ENCODE measurements at places on chromosomes 16 and 17.

DNA sequence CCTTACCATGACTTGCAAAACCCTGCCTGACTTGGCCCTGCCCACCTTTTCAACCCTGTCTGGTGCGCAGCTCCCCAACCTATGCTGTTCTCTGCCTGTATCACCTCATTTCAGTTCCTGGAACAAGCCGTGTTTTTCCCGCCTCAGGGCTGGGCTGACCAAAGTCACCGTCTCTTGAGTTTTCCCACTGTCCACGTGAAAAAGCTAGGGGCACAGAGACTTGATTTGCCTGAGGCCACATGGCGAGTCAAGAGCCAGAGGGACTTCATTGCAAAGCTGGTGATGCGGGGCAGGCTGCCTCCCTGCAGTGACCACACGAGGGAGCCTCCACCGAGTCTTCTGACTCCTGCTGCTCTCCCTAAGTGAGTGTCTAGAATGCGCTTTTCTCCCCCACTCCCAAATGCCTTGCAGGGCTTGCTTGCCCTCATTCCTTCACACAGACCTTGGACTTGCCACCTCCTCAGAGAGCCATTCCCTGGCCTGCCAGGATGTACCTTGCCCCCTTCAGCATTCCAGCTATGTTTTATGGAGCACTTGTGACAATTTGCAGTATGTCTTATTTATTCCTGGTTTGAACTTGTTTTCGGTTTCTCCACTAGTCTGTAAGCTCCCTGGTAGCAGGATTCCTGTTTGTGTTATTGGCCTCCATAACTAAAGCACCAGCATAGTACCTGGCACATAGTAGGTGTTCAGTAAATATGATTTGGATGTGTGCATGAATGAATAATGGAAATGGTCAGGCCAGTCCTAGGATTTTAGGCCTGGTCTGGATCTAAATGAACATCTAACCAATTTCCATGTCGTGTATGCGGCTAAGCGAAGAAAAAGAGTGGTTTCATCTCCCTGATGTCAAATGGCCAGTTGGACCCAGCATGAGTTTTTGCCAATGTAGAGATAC lies 252.3 kb downstream of the SNX29 start:
- no peak for DNase-seq

GRCh38 chr17:40340880-40341807 lies 23.4 kb downstream of the GJD3 start:
- DNase-seq: no peak

- peak; percentile 92 for DNase-seq
Observed at GRCh38 chr17:3558603-3559269, 1.1 kb upstream of the TRPV3 start.

GRCh38 chr17:36118477-36119353 lies 15.1 kb downstream of the CCL4 start:
- DNase-seq: no peak

- DNase-seq: peak; percentile 33
Observed at GRCh38 chr17:49997773-49998703, 3.0 kb upstream of the DLX3 start.

- no peak for DNase-seq
Observed at GRCh38 chr17:71828182-71828596, 292.6 kb upstream of the SOX9 start.

GRCh38 chr16:85391769-85392583 lies 221.1 kb upstream of the GSE1 start:
- DNase-seq: peak; percentile 40

- DNase-seq: no peak
Observed at GRCh38 chr17:21113716-21114115, 13.0 kb upstream of the DHRS7B start.

DNA sequence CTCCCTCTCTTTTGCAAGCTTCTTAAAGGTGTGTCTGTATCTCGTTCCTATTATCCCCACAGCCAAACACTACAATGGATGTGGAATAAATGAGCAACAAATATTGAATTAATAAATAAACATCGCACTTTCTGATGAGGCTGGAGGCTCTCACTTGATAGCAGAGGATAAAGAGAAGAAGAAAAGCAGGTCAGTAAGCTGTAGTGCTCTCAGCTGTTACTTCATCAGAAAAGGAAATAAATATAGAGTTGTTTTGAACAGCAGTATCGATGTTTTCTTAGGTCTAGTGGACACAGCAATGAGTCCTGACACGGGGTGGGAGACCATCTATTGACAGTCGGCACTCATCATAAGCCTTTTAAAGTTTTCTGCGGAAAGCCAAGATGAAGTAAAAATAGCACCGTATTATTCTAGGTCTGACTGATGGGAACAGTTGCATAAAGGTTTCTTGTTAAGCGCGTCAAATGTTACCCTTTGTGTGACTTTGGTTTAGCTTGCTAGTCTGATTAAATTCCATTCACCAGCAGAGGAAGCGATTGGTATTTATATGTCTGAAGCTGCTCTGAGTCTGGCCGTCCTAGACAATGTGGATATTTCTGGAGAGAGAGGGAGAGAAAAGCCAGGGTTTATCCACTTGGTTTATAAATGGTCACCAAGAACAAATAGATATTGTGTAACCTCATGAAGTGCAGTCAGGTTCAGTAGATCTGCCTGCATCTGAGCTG lies 646.1 kb downstream of the CDH11 start:
- no peak for DNase-seq

- no peak for DNase-seq
Observed at GRCh38 chr16:46973996-46974324, 486 bp upstream of the DNAJA2 start.

- DNase-seq: no peak
Observed at GRCh38 chr17:58302171-58302918, 21.6 kb upstream of the MPO start.

DNA sequence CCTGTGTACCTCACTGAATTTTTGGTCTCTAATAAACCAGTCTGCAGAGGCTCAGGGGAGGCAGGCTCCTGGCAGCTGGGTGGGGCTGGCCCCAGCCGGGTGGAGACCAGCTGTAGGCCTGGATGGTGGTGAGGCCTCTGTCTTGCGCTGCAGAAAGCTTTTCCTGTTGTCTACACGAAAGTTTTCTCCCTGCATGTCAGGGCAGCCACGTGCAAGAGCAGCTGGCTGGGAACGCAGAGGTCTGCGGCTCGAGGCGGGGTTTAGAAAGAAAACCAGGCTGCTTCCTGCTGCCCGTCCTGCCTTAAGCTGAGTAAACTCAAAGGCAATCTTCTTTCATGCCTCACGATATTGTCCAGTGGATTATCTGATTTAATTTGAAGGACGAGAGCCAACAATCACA lies 2.4 kb downstream of the SERPINF1 start:
- DNase-seq: peak; percentile 49

DNA sequence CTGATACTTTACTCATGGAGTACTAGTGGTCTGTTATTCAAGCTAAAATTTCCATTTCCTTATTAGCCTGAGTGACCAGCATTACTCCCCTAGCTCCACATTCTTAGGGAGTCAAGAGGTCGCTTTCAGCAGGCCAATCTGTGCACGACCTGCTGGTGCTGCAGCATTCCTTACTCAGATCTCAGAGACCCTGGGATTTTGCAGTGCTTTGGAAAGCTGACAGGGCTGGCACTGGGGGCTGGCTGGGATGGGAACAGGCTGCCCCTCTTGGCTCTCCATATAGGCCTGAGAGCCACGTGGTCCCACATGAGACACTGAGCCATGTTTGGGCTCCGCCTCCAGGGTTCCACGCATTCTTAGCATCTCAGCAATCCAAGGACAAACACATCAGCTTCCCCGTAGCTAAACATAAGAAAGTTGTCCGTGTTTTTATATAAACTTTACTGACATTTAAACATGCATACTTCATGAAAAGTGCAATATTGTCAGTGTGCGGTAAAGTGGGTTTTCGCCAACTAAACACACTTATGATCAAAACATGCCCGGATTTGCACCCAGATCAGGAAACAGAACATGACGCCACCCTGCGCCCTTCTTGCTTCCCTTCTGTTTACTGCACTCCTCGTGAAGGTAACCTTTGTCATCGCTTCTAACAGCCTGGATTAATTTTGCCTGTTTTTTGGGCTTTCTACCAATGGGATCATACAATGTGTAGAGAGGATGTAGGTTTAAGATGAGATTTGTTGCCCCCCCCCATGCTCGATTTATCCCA lies 254.5 kb upstream of the CACNG5 start:
- no peak for DNase-seq

- DNase-seq: peak; percentile 12
Observed at GRCh38 chr17:60224064-60224463, 74.3 kb downstream of the CA4 start.

DNA sequence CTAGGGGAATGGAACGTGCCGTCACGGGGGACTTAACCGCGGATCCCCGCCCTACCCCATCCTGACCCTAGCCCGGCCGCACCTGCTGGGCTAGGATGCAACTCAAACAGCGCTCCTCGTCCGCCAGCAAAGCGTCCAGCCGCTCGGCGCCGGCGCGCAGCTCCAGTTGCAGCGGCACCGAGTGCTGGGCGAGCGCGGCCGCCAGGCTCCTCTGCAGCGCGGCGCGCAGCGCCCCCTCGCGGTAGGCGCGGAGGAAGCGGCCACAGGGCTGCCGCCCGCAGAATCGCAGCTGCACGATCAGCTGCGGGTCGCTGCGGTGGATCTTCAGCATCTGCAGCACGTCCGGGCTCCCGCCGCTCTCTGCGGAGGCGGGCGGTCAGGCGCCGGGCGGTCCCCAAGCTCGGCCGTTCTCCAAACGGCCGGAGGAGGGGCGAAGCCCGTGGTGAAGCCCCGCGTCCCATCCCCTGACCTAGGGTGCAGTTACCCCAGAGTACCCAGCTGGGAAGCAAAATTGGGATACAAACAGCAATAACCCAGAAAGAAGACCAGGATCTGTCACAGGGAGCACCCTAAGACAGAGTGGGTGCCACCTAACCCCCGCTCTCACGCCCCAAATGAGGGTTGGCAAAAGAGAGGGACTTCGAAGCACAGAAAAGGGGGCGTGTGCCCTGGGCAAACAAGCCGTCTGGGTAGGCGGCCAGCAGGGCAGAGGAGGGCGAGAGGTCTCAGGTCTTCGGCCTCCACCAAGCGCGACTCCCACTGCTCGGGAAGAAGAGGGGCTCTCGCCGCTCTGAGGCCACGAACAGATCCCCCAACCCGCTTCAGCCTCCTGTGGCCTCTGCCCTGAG lies 4.2 kb downstream of the TRADD start:
- DNase-seq: no peak

DNA sequence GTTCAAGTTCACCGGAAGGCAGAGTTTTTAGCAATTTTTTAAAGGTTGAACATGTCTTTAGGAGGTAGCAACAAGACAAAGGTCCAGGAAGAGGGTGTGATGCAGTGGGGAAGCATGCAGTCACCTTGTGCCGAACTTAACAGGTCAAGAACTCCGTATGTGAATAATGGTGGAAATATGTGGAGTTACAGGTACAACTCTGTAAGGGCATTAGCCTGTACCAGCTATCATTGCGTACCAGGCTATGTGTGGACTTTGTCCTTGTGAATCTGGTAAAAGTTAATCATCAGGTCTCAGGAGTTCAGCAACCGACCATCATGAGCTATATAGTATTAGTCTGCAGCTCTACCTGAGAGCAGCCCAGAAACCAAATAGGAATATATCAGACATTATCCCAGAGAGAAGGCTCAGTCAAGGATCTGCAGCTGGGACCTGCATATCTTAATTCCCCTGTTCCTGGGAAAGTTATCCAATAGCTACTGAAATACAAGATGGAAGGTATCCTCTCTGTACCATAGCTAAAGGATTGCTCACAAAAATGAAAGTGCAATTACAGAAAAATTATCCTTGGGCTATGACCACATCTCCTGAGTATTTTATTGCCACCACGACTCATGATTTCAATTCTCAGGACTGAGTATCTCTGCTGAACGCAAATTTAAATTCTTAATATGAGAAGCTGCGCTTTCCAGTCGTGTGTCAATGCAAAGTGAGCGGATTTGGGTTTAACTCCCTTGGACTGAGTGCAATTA lies 469.3 kb downstream of the CDH13 start:
- peak; percentile 55 for DNase-seq

GRCh38 chr17:29568331-29569244 lies at the start of gene TP53I13:
TSS of gene TP53I13 (plus strand) at chr17:29568701. CDS start at chr17:29568759, 58 bp downstream.
- DNase-seq: no peak
